Uterus (tissue), 4 donors: ENCODE measurements at places on chromosomes 2 and 18. TPM values are rescaled to one million over a fixed set of nuclear protein-coding genes. Genes with fewer than 3 reads are reported as not detected.

The LRRTM4 gene
- 38.4 TPM for total RNA-seq

GRCh38 chr2:121686902-121687301 lies 37.6 kb upstream of the CLASP1 start:
- DNase-seq: no peak

GRCh38 chr2:55012672-55013484 lies 37.4 kb downstream of the RTN4 start:
- DNase-seq: no peak

GRCh38 chr2:23698721-23699579 lies 228.0 kb downstream of the ATAD2B start:
- no peak for DNase-seq

DNA sequence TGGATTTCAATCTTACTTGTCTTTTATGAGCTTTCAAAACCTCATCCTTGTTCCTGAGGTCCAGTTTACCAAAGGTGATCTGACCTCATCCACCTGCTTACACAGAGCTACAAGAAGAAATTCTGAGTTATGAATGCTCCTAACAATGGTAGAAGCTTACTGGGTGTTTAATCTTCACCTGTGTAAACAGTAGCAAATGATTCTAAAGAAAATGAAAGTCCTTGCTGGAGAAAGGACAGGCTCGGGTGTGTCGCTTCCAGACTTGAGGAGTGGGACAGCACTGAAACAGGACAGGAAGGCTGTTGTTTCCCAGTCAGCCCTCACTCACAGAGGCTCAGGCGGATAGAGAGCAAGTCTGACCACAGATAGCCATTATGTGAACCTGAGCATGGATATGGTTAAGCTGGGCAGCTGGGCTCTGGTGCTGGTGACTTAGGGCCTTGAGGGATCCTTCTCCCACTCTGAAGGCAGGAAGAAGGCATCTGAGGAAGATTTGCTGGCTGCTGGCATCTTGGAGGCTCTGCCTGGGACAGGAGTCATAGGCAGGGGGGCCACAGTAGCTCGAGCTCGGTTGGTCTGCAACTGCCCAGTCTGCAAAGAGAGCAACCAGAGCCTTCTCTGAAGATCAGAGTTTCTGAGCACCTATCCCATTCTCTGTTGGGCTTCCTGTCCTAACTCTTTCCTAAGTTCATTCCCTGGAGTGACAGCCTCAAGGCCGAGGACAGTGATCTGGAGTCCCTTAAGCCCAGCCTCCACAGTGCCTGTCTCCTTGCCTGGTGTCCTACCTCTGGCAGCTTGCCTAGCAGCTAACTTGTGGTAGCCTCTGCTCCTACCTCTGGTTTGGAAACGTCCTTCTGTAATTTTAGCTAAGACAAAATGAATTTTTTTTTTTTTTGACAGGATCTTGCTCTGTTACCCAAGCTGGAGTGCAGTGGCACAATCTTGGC lies 4.0 kb downstream of the DOK1 start:
- no peak for DNase-seq

GRCh38 chr2:159086826-159087225 lies 118.4 kb downstream of the TANC1 start:
- no peak for DNase-seq

DNA sequence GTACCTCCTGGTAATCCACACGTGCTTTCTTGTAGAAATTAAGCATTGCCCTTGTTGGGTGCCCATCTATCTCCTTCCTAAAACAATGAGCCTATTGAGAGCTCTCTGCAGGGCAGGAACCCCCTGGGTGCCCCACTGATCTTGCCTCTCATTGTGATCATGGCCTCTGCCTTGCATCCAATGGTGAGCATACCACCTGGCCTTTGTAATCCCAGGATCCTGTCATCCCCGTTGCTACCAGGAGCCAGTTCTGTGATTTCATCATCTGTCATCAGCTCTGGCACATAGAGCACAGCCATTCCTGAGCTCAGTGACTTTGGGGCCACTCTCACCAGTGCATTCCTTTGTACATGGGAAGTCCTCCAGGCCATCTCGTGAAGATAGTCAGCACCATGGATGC lies 381.0 kb upstream of the ID2 start:
- DNase-seq: no peak

GRCh38 chr2:36361396-36361795 lies 5.8 kb downstream of the CRIM1 start:
- no peak for DNase-seq
